LNCaP clone FGC (cell line): ENCODE measurements at places on chromosomes 6 and 20.

DNA sequence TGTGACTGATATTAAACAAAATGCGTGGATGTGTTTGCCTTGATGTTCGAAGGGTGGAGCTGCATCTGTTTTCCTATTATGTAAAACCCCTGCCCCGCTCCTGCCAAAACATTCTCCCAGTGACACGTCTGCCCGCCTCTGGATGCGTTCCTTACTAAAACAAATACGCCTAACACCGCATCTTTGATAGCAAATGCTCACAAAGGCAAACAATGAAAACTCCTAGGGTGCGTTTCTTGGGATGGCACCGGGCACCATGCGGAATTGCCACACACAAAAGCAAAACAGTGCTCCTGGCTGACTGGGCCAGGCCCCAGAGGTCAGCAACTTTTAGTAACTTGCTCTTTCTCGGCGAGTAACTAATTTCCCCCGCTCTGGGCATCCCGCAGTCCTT, 9.0 kb upstream of the FOXC1 start:
- DNase-seq = no peak

DNA sequence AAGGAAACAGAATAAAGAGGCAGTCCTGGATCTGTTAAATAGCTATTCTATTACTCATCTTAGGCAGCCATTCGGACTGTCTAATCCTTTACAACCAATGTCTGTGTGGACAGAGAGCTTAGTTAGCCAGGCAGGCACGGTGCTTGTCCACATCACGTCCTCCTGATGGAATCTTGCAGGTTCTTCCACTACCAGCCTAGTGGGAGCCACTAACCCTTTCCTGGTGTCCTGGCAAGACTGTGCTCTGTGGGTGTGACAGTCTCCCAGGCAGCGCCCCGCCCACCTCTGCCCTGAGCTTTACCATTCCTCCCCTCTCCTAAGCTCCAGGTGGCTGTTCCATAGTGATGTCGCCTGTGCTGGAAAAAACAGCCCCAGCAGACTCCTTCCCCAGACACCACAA, 78.3 kb upstream of the CLDN20 start:
- no peak for DNase-seq

DNA sequence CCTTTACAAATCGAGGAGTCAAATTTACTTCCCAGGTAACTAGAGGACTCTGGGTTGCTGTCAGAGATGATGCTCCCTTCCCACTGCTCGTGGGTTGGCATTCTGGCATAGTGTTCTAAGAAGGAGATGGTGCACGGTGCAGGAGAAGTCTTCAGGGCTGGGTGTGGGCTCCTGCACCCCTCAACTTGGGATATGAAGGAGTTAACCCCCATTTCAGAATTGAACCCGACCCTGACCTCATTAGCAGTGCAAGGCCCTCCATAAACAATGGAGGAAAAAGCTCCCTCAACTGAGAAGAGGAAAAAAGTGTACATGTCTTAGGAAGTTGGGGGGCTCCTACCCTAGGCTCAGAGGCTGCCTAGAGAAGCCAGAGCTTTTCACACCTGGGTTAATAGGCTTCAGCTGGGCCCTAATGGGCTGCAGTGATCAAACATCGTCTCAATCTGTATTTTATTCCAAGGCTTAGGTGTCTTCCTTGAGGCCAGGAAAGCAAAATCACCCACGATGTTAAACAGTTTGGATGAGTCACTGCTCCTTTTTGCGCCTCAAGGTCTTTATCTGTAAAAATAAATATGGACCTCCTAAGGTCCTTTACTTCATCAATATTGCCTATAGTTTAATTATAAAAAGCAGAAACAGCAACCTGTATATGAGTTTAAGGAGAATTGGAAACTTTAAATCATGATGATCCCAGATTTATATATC, 29.4 kb downstream of the TFAP2B start:
- no peak for DNase-seq

DNA sequence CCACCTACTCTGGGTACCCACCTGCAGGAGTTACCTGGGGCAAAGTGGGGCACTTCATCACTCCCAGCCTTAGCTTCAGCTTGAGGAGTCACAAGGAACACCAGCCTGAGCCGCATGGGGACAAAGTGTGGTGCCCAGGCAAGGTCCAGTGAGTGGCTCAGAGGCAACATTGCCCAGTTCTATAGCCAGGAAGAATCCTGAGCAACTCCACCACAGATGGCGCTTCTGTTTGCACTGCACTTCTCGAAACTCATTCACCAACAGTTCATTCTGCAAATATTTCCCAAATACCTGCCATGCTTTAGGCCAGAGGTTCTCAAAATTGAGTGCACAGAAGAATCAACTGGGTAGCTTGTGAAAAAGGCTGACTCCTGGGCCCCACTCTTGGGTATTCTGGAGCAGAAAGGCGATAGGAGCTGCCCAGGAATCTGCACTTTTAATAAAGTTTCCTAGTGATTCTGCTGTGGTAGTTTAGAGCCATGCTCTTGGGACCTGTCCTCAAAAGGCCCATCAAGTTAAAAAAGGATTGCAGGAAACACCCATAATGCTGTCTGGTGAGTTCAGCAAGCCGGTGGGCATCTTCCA, 83.1 kb downstream of the VEGFA start:
- no peak for DNase-seq

- DNase-seq = no peak
Observed at GRCh38 chr20:52441710-52442109, 250.1 kb upstream of the ZFP64 start.

DNA sequence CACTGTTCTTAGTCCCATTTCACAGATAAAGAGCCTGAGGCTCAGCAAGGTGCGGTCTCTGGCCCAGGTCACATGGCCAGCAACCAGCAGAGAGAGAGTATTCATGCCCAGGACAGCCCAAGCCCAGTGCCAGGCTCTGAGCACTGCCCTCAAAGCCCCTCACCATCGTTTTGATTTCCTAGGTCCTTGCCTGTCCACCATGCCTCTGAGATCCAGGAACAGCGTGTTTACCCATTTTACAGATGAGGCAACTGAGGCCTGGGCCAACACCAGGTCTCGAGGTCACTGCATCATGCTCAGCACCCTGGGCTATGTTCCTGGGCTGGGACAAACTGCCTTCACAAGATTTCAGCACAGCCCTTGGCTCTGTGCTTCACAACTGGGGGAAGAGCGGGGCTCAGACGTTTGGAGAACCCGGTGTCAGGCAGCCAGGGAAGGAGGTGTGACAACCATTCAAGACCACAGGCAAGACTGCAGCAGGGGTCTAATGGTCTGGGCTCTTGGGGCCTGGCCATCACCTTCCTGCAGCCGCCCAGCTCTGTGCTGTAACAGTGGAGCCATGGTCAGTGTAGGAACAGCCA, 1.3 kb upstream of the BPIFA2 start:
- DNase-seq = no peak

- DNase-seq = no peak
Observed at GRCh38 chr6:75532521-75532920, 38.9 kb upstream of the FILIP1 start.

GRCh38 chr6:168607272-168608112, 166.5 kb downstream of the SMOC2 start:
- no peak for DNase-seq

DNA sequence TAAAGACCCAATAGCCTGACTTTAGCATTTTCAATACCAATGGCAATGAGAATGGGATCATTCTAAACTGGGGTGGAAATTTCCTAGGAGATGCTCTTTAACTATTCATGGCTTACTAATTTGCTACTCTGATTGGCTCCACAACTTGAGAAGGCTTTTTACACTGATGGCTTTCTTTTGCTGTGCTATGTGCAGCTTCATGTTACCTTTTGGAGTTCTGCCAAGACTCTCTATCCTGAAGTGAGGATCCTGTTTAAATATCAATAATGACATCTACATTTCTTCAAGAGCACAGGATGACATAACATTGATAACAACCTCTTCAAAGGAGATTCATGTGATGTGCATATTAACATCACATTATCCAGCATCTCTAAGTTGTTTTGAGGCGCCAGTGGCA, 43.4 kb upstream of the SIRPG start:
- DNase-seq = peak; percentile 21

DNA sequence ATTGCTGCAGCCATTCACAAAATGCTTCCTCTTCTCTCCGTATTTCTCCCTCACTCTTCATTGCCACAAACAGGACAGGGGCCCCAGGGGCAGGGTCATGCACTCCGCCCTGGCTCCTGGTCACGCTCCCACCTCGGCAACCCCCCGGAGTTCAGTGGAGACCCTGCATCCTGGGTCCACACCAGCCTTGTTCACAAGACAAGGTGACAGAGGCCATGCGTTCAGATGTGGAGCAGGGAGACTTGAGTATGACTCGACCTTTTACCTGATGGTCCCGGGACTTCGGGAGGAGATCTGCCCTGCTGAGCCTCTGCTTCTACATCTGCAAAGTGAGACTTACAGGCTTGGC, 49.4 kb downstream of the ANKRD60 start:
- no peak for DNase-seq

- DNase-seq = no peak
Observed at GRCh38 chr20:37416848-37417616, 71.1 kb downstream of the SRC start.

- DNase-seq = peak; percentile 19
Observed at GRCh38 chr6:135423649-135424128, 73.9 kb downstream of the AHI1 start.
